ENCODE measurements at places on chromosomes 7 and 10. TPM values are rescaled to one million over a fixed set of nuclear protein-coding genes. Genes with fewer than 3 reads are reported as not detected.

- peak; percentile 57 for DNase-seq
Observed at GRCh38 chr10:131093795-131094366, 217.6 kb downstream of the TCERG1L start.

DNA sequence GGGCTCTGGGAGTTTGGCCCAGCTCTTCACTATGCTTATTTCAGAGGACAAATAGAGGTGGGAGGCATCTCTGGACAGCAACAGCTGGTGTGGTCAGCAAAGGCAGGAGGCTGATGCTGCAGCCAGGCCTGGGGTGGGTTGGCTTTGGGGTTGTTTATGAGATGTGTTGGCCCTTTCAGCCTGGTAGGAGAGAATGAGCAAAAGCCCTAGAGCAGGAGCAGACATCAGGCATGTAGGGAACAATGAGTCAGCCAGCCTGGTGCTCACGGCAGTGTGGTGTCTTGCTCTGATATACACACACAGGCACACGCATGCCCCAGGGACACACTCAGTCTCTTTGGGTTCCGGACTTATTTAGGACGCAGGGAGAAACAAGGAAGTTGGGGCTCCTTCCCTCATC lies 157.1 kb downstream of the PRKCQ start:
- no peak for DNase-seq

DNA sequence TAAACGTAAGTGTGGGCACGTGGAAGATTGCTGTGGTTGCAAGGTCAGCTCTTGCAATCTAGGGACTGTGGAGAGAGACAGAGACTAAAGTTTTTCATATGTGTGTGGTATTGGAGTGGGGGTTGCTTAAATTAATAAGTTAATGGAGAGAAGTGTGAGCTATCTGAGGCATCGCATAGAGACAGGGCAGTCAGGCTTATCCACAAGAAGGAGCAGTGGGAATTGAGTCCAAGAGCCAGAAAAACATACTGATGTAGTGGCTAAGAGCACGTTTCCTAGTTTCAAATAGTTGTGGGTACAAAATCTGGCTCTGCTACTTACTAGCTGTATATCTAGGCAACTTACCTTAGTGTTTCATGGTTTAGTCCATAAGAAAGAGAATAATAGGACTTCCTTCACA lies 65.8 kb downstream of the SORCS3 start:
- no peak for DNase-seq

GRCh38 chr10:111247781-111248389 lies 171.1 kb downstream of the ADRA2A start:
- DNase-seq: no peak

The CCDC6 gene
- 77.2 TPM for total RNA-seq

The NUTM2A gene
- 1.8 TPM for total RNA-seq

The IFIT1B gene
- total RNA-seq: 0.21 TPM

The KAZALD1 gene
- 12.1 TPM for total RNA-seq

- DNase-seq: no peak
Observed at GRCh38 chr7:157584420-157584819, 247.6 kb downstream of the DNAJB6 start.

- no peak for DNase-seq
Observed at GRCh38 chr10:99394256-99394655, 36.2 kb downstream of the GOT1 start.

GRCh38 chr7:43650457-43651052 lies 67.6 kb downstream of the STK17A start:
- DNase-seq: peak; percentile 8

DNA sequence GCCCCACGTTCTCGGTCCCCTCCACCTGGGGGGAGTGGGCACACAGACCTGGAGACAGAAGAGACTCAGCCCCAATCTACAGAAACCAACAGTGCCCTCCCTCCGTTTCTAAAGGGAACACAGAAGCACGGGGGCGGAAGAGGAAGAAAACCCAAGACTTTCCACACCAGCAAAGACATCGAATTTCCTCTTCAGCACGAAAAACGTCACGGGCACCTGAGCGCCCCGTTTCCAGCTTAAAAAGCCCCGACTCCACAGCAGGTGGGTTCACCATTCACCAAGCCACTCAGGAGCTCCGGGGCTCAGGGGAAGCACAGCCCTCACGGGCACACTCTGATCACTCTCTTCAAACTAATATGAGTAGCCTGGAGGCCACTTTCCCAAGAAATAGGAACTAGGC lies 19.6 kb downstream of the NUDT1 start:
- DNase-seq: no peak

GRCh38 chr7:17593819-17594419 lies 295.5 kb downstream of the AHR start:
- DNase-seq: no peak

The DRGX gene
- total RNA-seq: not detected

DNA sequence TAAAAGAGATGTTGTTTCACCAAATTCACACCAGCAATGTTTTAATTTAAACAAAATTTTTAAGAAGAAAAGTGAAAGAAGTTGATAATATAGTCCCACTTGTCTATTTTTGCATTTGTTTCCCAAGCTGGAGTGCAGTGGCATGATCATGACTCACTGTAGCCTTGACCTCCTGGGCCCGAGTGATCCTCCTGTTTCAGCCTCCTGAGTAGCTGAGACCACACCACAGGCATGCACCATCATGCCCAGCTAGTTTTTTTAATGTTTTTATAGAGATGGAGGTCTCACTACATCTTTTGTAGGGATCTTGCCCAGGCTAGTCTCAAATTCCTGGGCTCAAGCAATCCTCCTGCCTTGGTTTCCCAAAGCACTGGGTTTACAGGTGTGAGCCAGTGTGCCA lies 14.1 kb upstream of the NDUFA5 start:
- DNase-seq: no peak

DNA sequence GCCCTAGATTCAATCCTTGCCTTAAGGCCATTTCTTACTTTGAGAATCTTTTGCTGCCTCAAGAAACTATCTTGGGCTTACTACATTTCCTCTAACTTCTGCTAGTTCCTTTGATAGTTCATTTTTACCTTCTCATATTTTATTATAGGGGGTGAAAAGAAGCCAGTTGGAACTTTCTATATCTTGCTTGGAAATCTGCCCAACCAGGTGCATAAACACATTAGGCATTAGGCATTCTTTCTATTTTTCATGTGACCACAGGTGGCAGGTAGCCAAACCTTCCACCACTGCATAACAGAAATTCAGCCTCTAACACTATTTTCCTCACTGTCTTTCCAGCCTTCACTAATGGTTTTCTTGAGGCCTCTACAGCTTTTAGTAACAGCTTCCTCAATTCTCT lies 300.0 kb upstream of the SP8 start:
- DNase-seq: peak; percentile 81

The MYPN gene
- 0.06 TPM for total RNA-seq

- peak; percentile 74 for DNase-seq
Observed at GRCh38 chr7:25456467-25457171, 228.3 kb upstream of the NPVF start.

DNA sequence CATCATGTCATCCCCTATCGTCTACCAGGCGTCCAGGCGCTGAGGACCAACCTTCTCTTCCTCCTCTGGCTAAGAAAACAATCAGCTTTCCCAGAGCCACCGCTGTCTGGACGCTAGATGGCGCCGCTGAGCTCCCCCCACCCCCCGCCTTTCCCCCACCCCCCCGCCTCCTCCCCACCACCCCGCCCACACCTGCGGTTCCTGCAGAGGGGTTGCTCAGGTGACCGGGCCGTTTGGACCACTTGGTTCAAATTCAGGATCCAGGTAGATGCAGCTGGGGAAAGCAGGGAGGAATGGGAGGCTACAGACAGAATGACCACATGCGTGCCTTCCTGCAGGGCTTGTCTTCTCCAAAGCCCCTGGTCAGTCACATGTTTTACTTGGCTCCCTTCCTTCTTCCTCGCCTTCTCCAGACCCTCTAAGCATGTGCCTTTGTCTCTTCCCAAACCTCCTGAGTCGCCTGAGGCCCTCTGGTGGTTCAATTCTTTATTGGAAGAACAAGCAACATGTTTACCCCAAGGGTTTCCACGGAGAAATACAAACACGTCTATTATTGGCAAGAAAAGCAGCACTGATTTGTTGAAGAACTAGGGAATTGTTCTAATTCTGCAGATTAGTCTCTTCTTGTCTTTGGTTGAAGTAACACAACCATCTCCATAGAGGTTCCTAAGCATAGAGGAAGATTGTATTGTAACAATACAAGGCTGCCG lies 24.7 kb downstream of the AOC1 start:
- DNase-seq: peak; percentile 98

The ARMS2 gene
- total RNA-seq: not detected

GRCh38 chr10:57715233-57715632 lies 552.5 kb downstream of the IPMK start:
- DNase-seq: no peak

DNA sequence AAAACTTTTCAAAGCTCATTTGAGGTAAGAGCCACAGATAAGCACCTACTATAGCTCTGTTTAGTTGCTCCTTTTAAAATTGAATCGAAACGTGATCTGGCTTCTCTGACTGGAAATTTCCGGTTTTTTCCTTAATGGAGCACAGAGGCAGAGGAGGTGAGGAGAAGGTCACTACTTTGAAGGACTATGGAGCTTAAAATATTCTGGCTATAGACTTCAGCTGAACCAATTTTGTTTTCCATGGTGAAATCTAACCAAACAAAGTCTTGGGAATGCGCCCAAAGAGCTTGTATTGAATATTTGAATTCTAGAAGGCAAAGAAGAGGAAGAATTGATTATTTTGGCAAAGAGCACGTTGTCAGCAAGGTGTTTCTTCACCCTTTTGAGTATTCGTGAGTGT lies 711.1 kb downstream of the SUGCT start:
- DNase-seq: no peak

The MACROH2A2 gene
- total RNA-seq: 19.3 TPM

GRCh38 chr10:123743441-123744223 lies 77.5 kb downstream of the GPR26 start:
- DNase-seq: peak; percentile 8

GRCh38 chr10:51821045-51821444 lies 121.7 kb upstream of the CSTF2T start:
- DNase-seq: no peak

GRCh38 chr10:100740476-100741377 lies 4.7 kb upstream of the PAX2 start:
- DNase-seq: no peak

The C10orf143 gene
- 6.4 TPM for total RNA-seq

The LRRN3 gene
- total RNA-seq: 4.7 TPM

DNA sequence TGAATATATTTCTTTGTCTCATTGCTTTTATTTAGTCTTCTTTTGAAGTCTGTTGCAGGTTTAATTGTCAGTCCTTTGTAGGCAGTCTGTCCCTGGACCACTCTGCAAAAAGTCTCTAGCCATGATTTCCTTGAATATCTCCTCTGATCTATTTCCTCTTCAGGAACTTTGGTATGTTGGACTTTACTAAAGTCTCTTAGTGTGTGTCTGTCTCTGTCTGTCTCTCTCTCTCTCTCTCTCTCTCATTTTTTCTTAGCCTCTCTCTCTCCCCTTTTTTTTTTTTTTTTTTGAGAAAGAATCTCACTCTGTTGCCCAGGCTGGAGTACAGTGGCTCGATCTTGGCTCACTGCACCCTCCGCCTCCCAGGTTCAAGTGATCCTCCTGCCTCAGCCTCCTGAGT lies 57.5 kb downstream of the ADD3 start:
- DNase-seq: no peak

DNA sequence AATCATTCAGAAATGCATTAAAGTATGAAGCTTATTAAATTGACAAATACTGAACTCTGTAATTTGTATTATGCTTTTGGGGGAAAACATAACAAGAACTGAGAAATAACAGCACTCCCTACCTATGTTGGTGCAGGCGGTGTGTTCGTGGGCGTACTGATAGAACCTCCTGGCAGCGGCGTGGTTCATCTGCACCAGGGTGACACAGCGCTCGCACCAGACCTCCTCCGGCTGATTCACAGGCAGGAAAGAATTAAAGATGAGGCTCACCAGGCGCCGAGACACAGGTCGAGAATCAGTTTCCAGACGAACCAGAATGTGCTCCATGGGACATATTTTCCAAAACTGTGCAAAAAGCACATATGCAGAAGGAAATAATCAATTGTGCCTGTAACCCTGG lies 40.2 kb downstream of the NCAPG2 start:
- no peak for DNase-seq

DNA sequence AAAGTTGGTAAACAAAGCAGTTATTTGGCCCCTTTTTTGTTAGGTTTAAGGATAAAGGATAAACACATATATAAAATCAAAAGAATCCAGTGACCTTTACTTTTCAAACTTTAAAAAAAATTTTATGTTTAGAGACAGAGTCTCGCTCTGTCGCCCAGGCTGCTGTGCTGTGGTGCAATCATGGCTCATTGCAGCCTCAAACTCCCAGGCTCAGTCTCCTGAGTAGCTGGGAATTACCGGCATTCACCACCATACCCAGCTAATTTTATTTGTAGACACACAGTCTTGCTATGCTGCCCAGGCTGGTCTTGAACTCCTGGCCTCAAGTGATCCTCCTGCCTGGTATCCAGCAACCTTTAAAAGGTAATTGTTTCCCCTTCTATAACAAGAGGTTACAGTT lies 31.3 kb downstream of the GNA12 start:
- DNase-seq: no peak

DNA sequence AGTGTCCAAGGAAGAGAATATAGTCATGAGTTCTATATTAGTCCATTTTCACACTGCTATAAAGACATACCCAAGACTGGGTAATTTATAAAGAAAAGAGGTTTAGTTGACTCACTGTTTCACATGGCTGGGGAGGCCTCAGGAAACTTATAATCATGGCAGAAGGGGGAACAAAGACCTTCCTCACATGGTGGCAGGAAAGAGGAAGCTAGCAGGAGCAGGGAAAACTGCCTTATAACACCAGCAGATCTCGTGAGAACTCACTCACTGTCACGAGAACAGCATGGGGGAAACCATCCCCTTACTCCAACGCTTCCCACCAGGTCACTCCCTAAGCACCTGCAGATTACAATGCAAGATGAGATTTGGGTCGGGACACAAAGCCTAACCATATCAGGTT lies 139.0 kb upstream of the ZNF438 start:
- DNase-seq: no peak

DNA sequence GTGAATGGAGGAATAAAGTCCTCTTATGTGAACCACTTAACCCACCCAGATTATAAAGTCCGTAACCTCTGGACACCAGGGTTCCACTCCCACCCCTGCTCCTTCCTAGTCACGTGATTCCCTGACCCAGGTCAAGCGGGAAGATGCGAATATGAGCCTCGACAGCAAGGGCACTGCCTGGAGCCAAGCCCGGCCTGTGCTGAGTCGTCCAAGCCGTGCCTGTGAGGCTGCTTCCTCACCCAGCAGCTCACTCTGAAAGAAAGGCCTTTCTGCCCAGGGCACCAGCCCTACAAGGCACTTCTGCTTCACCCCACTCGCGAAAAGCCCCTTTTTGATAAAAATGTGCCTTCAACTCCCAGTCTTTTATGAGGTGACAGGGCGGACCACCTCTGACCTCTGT lies 85.8 kb downstream of the CYTH3 start:
- no peak for DNase-seq

DNA sequence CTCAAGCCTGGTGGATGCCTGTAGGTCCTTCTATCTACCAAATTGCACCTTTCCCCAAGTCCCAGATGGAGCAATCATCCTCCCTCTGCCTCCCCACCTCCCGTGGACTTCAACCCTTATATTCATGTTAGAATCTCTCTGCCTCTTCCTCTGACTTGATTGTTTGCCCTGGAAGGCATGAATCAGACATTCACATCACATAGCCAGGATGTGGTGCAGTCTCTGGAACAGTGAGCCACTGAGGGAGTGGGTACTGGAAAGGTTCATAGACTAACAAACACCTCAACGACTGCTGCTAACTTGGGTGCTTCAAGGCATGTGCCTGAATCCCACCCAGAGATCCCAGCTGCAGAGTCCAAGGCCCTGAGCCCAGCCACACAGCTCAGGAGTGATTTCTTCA lies 494.0 kb downstream of the TNS3 start:
- no peak for DNase-seq

GRCh38 chr10:44974628-44975430 lies 3.8 kb downstream of the DEPP1 start:
- peak; percentile 79 for DNase-seq
